ENCODE measurements at places on chromosomes 6 and 20.
A peak's percentile ranks its signal among the peaks of the same experiment; 100 is the strongest.

DNA sequence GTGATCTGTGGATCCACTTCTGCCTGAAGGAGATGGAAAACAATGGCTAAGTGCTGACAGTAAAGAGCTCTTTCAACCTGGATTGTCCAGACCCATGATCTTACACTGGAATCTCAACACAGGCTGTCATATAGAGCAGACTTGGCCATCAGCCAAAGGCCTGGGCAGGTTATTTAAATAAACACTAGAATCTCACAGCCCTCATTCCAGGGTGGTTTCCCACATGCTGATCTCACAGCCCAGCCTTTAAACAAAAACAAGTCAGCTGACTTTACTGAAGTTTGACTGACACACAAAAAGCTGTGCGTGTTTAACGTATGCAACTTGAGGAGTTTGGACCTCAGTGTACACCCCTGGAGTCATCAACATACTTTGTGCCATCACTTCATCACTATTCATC lies 28.4 kb downstream of the SYNDIG1 start:
- DNase-seq = peak; percentile 75

DNA sequence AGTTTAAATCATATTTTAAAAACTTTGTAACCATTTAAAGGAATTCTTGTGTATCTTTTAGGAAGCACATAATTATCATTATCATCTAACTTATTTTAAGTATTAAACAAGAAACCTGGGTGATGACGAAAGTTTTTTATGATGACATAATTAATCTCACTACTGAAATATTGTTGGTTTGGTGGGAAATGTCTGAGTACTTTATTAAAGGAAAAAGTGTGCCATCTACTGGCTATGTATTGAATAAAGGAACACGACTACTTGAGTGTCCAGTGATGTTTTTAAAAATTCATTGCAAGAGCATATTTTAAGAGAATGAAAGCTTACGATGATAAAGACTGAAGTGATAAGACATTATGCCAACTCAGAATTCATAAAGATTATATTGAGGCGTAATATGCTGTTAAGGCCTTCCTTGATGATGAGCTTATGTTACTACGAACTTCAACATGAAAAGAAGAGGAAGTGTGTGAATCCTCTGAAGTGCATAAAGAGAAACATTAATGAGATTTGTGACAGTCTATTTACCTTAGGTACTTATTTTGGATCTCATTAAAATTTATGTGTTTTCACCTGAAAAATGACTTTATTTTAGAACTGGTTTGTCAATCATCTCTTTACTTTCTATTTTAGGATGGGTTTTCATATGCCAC lies 12.0 kb upstream of the TRMT11 start:
- peak; percentile 31 for DNase-seq

GRCh38 chr6:105900125-105900937 lies 185.8 kb upstream of the PRDM1 start:
- DNase-seq = no peak

GRCh38 chr20:62834967-62835730 lies 18.3 kb downstream of the COL9A3 start:
- DNase-seq = no peak

DNA sequence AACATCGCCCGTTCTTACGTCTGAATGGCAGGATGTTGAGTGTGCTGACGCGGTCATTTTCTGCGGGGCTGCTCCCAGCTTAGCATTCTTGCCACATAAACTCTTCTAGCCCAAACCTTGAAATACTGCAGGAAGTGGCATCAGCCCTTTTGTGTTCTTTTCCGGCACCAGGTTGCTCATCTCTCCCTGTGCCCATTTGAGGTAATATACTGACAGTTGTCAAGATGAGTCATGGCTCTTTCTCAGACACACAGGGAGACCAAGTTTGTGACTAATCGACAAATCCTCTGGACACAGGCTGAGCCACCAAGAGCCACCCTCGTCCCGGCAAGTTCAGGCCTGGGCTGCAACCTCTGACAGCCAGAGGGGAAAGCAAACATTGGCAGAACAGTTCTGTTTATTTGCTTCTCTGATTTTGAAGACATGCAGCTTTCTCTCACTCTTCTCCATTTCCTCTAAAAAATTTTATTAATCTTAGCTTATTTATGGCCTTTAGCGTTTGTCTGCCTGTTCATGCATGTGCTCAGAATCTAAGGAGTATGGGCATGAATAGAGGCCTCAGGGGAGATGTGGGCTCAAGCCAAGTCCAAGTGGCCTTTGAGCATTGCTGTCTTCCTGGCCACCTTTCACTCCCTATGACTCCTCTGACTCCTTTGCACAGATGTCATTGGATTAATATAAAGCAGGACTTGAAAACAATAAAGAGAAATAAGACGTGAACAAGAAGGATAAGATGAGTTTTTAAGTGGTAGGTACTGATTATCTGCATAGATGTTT lies 328.2 kb upstream of the JAG1 start:
- no peak for DNase-seq

GRCh38 chr20:58131151-58131550 lies 97.3 kb downstream of the ANKRD60 start:
- no peak for DNase-seq

DNA sequence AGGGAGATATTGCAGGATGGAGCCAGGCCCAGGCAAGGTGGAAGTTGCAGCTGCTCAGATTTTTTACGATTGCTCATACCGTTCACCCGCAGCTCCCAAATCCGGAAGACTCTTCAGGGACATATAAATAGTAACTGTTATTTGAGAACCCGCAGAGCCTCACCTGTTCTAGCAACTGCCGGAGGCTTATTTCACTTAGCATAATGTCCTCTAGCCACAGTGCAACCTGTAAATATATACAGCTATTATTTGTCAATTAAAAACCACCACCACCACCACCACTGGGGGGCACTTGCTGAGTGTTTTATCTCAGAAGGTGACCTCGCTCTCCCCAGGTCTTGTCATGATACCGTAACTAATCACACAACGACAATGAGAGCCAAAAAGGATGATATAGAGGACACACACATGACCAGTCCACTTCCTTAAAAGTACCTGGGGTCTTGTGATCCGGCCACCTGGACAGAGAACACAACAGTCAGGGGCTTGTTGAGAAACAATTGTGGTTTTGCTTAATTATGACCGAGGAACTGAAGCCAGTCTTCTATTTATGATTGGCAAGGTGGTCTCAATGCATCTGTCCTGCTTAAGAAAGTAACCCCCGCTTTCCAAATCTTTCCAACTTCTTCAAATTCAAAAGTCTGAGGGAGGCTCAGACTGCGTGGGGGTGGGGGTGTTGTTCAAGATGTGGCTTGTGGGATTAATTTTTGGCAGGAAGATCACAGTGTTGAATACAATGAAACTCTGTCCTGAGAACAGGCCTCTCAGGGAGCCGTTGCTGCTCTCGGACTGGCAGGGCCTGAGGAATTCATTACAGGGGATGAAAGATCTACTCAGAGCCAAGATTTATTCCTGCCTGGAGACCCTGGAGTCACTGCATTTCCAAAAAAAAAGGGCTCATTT lies 107.7 kb upstream of the PRND start:
- peak; percentile 60 for DNase-seq

DNA sequence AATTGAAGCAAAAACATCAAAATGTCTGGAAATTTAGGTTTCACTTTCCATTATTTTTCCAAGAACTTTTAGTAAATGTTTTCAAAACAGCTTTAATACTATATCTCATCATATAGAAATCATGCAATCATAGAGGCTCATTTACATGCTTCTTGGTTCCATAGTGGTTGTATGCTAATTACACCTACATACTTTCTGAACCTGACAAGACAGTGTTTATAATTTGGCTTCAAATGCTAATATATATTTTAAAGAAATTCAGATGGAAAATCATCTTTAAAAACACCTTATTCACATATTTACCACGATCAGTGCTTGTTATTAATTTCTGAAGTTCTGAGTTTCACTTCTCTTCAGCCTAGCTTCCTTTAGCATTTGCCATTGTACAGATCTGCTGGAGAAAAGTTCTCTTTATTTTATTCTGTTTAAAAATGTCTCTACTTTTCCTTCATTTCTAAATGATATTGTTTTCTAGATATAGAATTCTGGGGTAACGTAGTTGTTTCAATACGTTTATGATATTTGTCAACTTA lies 89.9 kb downstream of the PLCB1 start:
- no peak for DNase-seq

- DNase-seq = no peak
Measured at GRCh38 chr6:144352331-144352730, 67.2 kb downstream of the UTRN start.

- DNase-seq = no peak
Measured at GRCh38 chr6:160691617-160692016, 10.4 kb upstream of the PLG start.

GRCh38 chr6:153015094-153015640 lies 12.7 kb upstream of the MTRF1L start:
- no peak for DNase-seq

DNA sequence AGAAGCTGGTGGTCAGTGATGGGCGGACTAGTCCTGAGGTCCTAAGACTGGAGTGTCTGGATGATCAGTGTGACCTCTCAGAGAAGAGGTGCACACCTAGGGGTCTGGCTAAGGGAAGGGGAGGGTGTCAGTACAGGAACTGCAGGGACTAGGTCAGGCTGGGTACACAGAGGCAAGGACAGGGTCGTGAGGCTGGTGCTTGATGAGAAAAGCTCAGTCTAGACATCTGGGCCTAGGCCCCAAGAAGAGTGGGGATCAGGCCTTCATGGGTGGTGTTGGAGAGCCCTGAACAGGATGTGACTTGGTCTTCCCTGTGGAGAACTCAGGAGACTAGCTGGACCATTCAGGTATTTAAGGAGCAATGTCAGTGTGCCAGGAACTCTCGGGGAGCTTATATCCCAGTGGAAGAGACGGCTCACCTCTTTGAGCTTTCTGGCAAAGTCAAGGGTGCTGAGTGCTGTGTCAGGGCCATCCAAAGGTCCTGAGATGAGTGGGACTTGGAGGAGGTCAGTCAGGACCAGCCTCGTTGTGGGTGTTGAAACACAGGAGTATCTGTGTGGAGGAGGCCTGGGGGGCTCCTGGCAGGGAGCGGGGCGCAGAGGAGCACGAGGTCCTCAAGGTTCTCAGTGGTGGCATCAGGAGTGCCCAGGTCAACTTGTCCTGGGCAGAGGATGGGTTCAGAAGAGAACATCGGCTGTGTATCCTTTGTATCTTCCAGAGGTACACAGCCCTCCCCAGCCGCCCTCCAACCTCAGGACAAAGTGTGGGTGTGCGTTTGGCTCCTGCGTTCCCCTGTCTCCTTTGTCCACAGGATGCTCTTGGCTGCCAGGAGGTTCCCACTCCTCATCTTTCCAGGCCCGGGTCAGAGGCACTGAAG lies 13.3 kb upstream of the MYT1 start:
- no peak for DNase-seq

DNA sequence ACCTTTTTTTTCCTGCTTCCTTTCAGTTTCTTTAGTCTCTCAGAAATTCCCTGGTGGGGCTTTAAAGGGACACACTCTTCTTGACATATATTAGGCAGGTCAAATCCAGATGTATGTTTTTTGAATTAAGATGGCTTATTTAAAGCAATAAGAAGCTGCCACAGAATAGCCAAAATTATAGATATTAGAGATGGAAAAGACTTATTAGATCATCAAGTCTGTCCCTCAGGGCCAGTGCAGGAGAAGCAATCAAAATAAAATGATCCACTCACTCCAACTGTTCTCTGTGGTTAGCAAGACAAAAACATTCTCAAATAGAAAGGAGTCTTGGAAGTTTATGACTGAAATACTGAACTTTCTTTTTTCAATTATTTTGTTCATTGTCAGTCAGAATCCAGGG lies 462.8 kb downstream of the CDC5L start:
- DNase-seq = no peak

GRCh38 chr6:138004430-138005287 lies 102.6 kb downstream of the PERP start:
- peak; percentile 87 for DNase-seq

DNA sequence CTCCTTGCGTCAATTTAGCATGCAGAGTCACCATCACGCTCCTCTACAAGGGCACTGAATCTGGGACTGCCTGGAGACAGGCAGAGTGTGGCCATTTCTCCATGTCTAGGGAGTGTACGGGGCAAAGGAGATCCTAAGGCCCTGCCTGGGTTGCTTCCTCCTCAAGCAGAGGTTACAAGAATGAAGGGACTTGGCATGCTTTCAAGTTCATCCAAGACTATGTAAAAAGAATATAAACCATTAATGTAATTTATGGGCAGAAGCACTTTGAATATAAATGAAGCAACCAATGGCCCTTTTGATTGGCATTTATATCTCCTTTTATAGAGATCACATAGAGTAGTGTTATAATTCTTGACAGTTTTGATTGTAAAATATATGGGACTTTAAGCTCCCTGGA lies 137.5 kb downstream of the BTBD3 start:
- DNase-seq = no peak

- no peak for DNase-seq
Measured at GRCh38 chr6:90574610-90575009, 12.3 kb downstream of the MAP3K7 start.

DNA sequence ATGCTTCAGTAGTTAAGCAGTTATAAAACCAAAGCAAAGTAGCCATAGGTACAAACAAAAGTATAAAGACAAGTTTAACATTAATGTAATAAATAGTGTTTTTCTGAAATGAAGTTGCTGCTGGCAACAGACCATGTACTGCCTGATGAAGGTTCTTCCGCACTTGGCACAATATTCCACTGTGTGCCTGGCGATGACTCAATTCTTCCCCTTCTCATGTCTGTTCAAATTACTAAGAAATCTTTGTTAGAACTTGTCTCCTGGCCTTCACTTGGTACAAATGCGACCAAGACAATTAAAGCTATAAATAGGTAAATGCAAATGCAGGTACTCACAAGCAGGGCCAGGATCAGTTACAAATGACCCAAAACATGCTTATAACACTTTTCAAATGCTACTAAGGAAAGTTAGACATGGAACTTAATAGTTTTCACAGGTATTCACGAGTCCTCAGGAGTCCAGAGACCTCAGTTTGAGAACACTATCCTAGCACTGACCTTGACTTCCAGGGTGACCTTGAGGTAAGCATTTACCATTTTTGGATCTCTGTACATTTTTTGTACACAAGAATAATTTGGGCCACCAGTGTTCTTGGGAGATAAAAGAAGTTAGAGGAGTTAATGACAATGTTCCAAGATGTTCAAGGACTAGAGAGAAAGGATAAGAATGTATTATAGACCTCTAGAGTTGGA lies 8.1 kb upstream of the DDR1 start:
- DNase-seq = no peak

DNA sequence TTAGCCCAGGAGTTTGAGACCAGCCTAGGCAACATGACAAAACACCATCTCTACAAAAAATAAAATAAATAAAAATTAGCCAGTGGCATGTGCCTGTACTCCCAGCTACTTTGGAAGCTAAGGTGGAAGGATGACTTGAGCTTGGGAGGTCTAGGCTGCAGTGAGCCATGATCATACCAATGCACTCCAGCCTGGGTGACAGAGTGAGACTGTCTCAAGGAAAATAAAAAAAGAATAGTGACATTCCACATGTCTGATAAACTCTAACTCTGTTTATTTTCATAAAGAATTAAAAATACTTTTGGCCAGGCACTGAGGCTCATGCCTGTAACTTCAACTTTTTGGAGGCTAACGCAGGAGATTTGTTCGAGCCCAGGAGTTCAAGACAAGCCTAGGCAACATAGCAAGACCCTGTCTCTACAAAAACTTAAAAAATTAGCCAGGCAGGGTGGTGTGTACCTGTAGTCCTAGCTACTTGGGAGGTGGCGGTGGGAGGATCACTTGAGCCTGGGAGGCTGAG lies 115.1 kb downstream of the GJA1 start:
- no peak for DNase-seq
